ENCODE measurements at places on chromosomes 16 and 17.

GRCh38 chr17:72974605-72975232, 117.8 kb downstream of the SLC39A11 start:
- no peak for DNase-seq

DNA sequence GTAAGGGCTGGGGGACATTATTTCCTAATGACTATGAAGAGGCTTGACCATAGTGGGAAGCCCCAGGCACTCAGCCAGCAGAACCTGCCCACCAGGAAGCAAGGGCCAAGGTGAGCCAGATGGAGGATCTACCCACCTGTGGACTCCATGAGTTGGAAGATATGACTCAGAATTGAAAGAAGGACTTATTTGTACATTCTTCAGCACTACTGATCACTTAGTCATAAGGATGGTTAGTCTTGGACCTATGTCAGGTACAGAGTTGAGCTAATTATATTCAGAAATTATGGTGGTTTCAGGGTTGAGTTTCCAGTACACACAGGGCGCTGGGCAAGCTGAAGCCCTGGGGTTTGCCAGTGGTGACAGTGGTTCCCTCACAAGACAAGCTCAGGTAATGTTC, 24.0 kb upstream of the GRIN2A start:
- no peak for DNase-seq

DNA sequence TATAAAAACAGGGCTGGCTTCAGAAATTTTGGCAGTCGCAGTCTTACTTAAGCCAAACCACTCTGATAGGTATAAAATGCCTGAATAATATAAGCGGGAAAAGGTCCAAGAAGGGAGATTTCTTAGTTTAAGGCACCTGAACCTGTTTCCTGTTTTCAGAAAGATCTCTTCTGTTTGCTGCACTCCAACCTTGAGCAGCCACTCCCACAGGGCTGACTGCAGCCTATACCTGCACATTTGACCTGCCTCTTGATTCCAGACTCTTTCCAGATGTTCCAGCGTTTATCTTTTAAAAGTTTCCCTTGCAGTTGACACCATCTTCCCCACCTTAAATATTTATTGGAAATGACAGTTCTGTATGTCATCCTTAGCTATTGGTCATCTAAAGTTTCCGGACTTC, 132.2 kb downstream of the SKAP1 start:
- no peak for DNase-seq

DNA sequence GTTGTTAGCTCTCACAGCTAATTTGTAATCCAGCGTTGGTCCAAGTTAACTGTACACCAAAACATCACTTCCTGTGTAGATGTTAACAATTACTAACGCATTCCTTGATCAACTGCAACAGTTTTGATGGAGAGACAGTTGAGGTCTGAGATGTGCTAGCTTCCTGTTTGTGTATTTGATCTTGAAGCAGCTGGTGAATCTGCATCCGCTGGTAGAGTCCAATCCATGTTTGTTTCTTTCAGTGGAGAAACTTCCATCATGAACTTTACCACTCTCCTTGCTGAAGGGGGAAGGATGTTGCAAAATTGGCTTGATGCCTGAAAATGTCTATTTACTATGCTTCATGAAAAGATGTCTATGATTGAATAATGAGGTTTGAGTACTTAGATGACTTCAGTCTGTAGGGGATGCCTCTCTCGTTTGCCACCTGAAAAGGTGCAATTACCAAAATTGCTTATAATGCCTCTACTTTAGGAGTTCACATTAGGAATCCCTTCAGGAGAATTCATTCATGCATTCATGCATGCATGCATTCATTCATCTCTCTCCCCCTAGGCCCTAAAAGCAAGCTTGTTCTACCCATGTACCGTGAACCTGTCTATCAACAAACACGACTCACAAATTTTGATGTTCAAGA, 39.6 kb upstream of the ZKSCAN2 start:
- DNase-seq = no peak

- DNase-seq = no peak
Observed at GRCh38 chr17:5532581-5532980, 46.2 kb downstream of the MIS12 start.

GRCh38 chr16:49477250-49477895, 103.8 kb downstream of the C16orf78 start:
- no peak for DNase-seq

- DNase-seq = no peak
Observed at GRCh38 chr16:86368261-86368660, 142.1 kb upstream of the FOXF1 start.

DNA sequence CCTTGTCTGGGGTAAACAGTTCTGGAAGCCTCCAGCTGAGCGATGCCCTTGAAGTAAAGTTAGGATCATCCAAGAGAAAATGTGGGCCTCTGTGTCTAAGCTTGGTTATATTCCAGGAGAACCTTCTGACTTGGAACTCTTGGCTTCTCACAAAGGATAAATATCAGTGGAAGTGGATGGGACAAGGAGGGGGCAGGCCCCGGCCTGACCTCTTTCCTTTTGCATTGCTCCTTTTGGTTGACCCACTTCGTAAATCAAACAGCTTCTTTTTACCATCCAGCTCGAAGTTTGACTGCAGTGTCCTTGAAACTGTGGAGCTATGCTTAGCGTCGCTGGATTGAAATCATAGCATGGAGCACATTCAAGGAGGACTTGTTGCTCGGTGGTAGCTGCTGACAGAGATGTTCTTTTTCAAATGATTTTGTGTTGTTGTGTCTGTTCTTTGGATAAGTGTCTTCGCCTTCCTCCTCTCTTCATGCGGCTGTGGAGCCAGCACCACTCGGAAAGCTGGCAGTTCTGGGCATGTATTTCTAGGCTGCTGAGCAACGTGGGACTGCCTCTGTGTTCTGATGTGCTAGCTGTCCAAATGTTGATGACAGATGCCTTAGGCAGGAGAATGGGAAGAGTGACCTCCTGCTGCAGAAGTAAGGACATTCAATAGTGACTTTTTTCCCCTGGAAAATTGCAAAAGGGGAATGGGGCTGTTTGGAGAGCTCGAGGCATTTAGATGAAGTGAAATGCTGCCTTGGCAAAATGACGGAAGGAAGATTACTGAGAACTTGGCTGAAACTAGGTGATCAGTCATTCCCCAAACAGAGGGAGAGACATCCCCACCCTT, 4.5 kb downstream of the MINK1 start:
- DNase-seq = no peak

GRCh38 chr16:85986931-85987749, 88.2 kb downstream of the IRF8 start:
- DNase-seq = peak; percentile 64

GRCh38 chr17:66799849-66800537, 34.9 kb upstream of the CACNG5 start:
- no peak for DNase-seq

DNA sequence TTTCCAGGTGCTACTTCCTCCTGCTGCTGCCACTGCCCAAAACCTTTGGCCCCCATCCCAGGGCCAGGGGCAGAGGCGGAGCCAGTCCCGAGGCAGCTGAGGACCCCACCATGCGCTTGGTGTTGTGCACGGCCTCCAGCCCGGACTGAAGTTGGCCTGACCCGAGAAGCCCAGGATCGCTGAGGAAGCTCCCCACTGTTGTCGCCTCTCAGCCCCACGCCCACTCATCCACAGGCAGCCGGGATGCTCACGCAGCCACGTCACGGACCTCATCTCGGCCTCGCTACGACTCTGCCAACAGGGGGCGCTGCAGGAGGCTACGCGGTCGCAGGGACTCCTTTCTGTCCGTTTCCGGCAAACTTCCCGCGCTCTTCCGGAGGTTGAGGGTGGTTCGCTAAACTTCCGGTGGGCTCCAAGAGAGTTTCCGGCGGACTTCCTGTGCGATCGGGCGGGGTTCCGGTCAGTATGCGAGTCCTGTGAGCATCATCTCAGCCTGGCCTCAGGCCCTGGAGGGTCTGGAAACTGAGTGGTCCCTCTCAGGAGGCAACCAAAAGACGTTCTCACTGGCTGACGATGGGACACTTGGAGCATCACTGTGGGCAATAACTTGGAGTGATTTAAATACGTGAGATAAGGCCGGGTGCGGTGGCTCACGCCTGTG, 12.4 kb downstream of the ZG16B start:
- DNase-seq = peak; percentile 75
